ENCODE measurements at places on chromosomes 2 and 18.

DNA sequence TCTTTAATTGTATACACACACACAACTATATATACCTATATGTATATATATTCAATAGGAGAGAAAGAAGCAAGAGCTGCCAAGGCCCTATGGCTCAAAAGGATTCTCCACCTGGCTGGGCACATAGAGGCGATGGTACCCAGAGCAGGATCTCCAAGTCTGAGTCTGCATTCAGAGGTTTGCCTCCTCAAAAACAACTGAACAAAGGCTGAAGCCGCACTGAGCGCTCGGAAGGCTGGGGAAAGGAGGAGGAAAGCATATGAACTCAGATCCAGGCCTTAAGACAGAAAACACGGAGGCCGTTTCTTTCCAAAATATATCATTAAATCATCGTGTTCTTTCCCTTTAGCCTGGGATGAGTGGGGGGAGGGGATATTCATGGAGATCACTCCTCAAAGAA, 3.6 kb downstream of the HOXD12 start:
- no peak overlapping the region for H3K4me3 ChIP-seq
- no peaks in the 10 kb centered on the region for H3K36me3 ChIP-seq
- H3K27ac ChIP-seq = no peak overlapping the region
- peaks cover 15% of the 10 kb centered on the region for H3K27me3 ChIP-seq
- H3K4me1 ChIP-seq = peaks cover 10% of the 10 kb centered on the region

GRCh38 chr18:48787203-48788151, 163.3 kb downstream of the SMAD7 start:
- no peaks in the 10 kb centered on the region for H3K4me1 ChIP-seq
- no peaks in the 10 kb centered on the region for H3K27me3 ChIP-seq
- H3K4me3 ChIP-seq = no peak overlapping the region

- H3K36me3 ChIP-seq = no peaks in the 10 kb centered on the region
- H3K4me1 ChIP-seq = 0 out of 2 replicates have a peak, but pooled peaks cover 3% of the 10 kb centered on the region
- DNase-seq = no peak
- H3K27me3 ChIP-seq = no peaks in the 10 kb centered on the region
- H3K27ac ChIP-seq = no peak overlapping the region
These were observed 38.8 kb downstream of the SCN2A start for GRCh38 chr2:165277860-165278656.

DNA sequence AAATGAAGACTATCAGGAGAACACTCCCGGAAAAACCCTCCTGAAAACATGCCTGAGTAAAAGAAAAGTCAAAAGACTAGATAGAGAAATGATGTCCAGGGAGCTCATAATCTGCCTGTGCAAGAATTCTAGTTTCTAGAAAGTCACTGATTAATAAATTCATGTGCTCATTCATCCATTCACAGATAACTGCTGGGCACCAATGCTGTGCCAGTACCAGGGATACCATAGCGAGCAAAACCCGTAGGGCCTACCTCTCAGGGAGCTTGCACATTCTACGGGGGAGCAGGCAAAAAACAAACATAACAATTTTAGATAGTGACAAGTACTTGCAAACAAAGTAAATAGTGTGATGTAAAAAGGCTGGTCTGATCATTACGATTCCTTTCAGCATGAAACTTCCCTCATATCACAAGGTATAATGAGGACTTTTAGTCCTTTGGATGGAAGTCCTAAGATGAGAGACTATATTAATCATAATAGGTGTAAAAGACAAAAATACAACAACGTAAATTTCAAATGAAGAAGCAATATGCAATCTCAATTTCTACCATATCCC, 289.9 kb downstream of the AFF3 start:
- H3K36me3 ChIP-seq = no peaks in the 10 kb centered on the region
- DNase-seq = no peak
- peaks cover 5% of the 10 kb centered on the region for H3K4me1 ChIP-seq
- H3K4me3 ChIP-seq = no peak overlapping the region
- no peak overlapping the region for H3K27ac ChIP-seq
- H3K27me3 ChIP-seq = no peaks in the 10 kb centered on the region

GRCh38 chr2:200177971-200178911, 128.3 kb upstream of the SPATS2L start:
- no peak overlapping the region for H3K4me3 ChIP-seq
- no peaks in the 10 kb centered on the region for H3K4me1 ChIP-seq
- no peaks in the 10 kb centered on the region for H3K27me3 ChIP-seq
- no peak for DNase-seq

DNA sequence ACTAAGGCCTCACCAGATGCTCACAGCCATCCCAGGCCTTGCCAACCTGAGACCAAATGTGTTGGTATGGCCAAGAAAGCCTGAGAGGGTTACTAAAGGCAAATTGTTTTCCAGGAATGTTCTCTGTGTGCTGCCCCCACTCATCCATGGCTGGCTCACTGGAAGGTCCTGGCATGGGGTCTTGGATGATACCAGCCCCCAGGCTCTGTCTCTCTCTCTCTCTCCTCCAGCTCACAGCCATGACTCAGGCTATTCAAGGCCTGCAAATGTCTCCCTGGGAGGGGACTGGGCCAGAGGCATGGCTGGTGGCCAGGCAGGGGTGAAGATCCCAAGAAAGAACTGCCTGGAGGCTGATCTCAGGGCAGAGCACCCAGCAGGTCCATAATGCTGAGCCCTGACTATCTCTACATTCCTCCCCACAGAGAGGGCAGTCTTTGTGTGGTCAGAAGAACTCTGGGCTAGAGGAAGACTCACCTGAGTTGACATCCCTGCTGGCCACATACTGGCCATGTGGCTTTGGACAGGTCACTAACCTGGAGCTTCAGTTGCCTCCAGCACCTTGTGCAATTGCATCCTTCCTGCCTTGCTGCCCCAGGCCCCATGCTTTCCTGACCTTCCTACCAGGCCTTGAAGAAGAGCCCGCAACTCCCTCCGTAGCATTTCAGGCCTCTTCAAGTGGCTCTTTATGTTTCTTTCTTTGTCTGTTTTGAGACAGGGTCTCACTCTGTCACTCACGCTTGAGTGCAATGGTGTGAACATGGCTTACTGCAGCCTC, 150.4 kb downstream of the ZFP36L2 start:
- peak; percentile 85 for DNase-seq
- H3K36me3 ChIP-seq = no peaks in the 10 kb centered on the region
- H3K4me1 ChIP-seq = peaks cover 55% of the 10 kb centered on the region
- H3K4me3 ChIP-seq = no peak overlapping the region
- peak overlapping the region; percentile 98 for H3K27ac ChIP-seq

GRCh38 chr2:45391866-45392265, 219.2 kb downstream of the SRBD1 start:
- DNase-seq = no peak
- no peak overlapping the region for H3K27ac ChIP-seq
- H3K4me1 ChIP-seq = peaks cover 39% of the 10 kb centered on the region
- H3K27me3 ChIP-seq = no peaks in the 10 kb centered on the region

DNA sequence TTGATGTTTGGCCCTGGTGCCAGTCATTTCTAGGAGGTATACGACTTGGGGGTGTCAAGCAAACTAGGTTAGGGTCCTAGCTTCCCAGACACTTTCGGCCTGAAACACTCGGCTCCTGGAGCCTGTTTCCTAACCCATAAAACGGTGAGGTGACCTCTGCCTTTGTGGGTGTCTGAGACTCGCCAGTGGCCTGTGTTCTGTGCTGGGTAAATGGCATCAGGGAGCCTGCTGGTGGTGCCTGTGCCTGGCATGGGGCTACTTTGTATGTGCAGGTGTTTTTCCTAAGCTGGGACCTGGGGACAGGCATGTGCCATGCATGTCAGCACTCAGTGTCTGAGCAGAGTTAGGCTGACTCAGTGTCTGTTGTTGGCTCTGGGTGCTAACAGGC, 139.2 kb downstream of the GLI2 start:
- H3K36me3 ChIP-seq = no peaks in the 10 kb centered on the region
- DNase-seq = no peak
- H3K27me3 ChIP-seq = no peaks in the 10 kb centered on the region
- H3K4me1 ChIP-seq = no peaks in the 10 kb centered on the region
- H3K4me3 ChIP-seq = no peak overlapping the region

DNA sequence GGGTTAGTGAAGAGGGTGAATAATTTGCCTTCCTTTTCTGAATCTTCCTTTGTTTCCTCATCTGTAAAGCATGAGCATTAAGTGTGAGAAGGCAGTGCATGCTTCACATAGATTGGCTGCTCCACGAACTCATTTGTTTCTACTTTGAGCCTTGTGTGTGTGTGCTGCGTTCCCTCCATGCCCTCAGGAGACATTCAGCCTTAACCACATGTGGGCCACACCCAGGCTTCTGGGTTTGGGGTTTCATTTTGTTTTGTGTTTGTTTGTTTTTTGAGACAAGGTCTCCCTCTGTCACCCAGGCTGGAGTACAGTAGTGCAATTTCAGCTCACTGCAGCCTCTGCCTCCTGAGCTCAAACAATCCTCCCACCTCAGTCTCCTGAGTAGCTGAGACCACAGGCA, 843.3 kb downstream of the GALR1 start:
- peaks cover 8% of the 10 kb centered on the region for H3K27me3 ChIP-seq
- H3K4me3 ChIP-seq = no peak overlapping the region
- H3K27ac ChIP-seq = no peak overlapping the region
- no peak for DNase-seq
- H3K36me3 ChIP-seq = no peaks in the 10 kb centered on the region

GRCh38 chr18:51273437-51273836, 76.0 kb upstream of the MEX3C start:
- no peak for DNase-seq
- H3K4me3 ChIP-seq = no peak overlapping the region
- H3K36me3 ChIP-seq = no peaks in the 10 kb centered on the region
- no peak overlapping the region for H3K27ac ChIP-seq
- H3K4me1 ChIP-seq = no peaks in the 10 kb centered on the region
- no peaks in the 10 kb centered on the region for H3K27me3 ChIP-seq

GRCh38 chr2:230011617-230012016, 57.1 kb downstream of the SLC16A14 start:
- peaks cover 4% of the 10 kb centered on the region for H3K4me1 ChIP-seq
- no peaks in the 10 kb centered on the region for H3K27me3 ChIP-seq
- no peak overlapping the region for H3K27ac ChIP-seq
- no peaks in the 10 kb centered on the region for H3K36me3 ChIP-seq
- DNase-seq = peak; percentile 15

DNA sequence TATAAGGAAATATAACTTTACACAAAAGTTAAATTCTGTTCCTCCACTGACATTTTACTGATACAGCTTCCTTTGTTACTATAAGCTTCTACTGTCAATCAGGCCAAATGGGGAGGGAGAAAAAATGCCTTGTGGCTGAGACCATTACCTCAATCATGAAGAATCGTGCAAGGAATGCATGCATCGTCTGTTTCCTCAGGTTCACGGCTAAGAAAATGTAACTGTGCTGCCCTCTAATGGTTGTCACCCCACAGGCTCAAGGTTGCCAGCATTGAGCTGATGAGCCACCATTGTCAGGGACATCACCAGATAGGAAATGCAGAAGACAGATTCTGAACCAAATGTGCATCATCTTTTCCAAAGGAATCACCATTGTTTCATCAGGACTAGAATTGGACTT, 426.9 kb downstream of the CDH2 start:
- H3K4me3 ChIP-seq = no peak overlapping the region
- H3K27ac ChIP-seq = no peak overlapping the region
- no peaks in the 10 kb centered on the region for H3K27me3 ChIP-seq
- H3K36me3 ChIP-seq = no peaks in the 10 kb centered on the region

- H3K36me3 ChIP-seq = peaks cover 3% of the 10 kb centered on the region
- DNase-seq = no peak
- no peak overlapping the region for H3K27ac ChIP-seq
- peaks cover 24% of the 10 kb centered on the region for H3K4me1 ChIP-seq
These were observed 13.9 kb downstream of the NAB1 start for GRCh38 chr2:190662754-190663153.

DNA sequence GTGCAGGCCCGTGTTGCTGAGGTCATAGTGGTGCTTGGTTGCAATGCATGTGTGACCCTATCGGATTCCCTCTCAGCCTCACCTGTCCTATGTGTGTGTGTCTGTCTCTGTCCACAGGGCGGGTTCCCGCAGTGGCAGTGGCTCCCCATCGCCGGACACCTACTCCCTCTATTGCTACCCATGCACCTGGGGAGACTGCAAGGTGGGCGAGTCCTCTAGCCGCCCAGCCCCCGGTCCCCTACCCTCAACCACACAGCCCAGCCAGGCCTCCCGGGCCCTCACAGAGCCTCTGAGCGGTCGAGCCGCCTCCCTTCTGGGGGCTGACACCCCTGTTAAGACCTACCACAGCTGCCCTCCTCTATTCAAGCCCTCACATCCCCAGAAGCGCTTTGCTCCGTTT, 14.2 kb downstream of the GAREM2 start:
- no peaks in the 10 kb centered on the region for H3K27me3 ChIP-seq
- no peak overlapping the region for H3K27ac ChIP-seq
- no peak overlapping the region for H3K4me3 ChIP-seq
- 0 out of 2 replicates have a peak, but pooled peaks cover 11% of the 10 kb centered on the region for H3K36me3 ChIP-seq
- DNase-seq = no peak

GRCh38 chr2:231007286-231008098, 11.6 kb downstream of the SPATA3 start:
- no peak overlapping the region for H3K27ac ChIP-seq
- H3K4me1 ChIP-seq = no peaks in the 10 kb centered on the region
- H3K27me3 ChIP-seq = peaks cover 3% of the 10 kb centered on the region
- H3K36me3 ChIP-seq = no peaks in the 10 kb centered on the region

- H3K36me3 ChIP-seq = no peaks in the 10 kb centered on the region
- H3K4me3 ChIP-seq = no peak overlapping the region
- H3K27me3 ChIP-seq = no peaks in the 10 kb centered on the region
These were observed 4.9 kb downstream of the GPR17 start for GRCh38 chr2:127650785-127651380.

GRCh38 chr18:26322890-26323653, 96.8 kb downstream of the TAF4B start:
- peak; percentile 72 for DNase-seq
- H3K27me3 ChIP-seq = no peaks in the 10 kb centered on the region
- H3K4me3 ChIP-seq = no peak overlapping the region
- H3K27ac ChIP-seq = peak overlapping the region; percentile 45
- 0 out of 2 replicates have a peak, but pooled peaks cover 3% of the 10 kb centered on the region for H3K36me3 ChIP-seq

DNA sequence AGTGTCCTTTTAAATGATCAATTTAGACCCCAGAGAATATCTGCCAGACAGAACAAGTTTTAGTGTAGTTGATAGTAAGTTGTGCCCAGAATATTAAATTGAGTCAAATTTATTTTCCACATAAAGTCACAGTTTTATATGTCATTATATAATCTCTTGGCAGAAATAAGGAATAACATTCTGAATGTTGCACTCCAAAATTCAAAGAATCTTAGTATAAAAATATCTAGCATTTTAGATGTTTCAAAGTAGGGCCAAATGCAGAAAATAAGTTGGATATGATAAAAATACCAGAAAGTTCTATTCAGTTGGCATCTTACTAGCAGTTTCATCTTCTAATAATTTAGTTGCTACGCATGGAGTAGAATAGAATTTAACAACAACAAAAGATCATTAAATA, 33.5 kb downstream of the SCN1A start:
- H3K36me3 ChIP-seq = no peaks in the 10 kb centered on the region
- H3K27me3 ChIP-seq = 0 out of 2 replicates have a peak, but pooled peaks cover 9% of the 10 kb centered on the region
- H3K27ac ChIP-seq = no peak overlapping the region
- H3K4me1 ChIP-seq = no peaks in the 10 kb centered on the region
- no peak for DNase-seq
- H3K4me3 ChIP-seq = no peak overlapping the region

- DNase-seq = no peak
- no peaks in the 10 kb centered on the region for H3K36me3 ChIP-seq
- H3K27me3 ChIP-seq = no peaks in the 10 kb centered on the region
- H3K4me1 ChIP-seq = peaks cover 15% of the 10 kb centered on the region
- H3K4me3 ChIP-seq = no peak overlapping the region
- H3K27ac ChIP-seq = no peak overlapping the region
These were observed 39.7 kb downstream of the FOSL2 start for GRCh38 chr2:28432362-28432761.

- H3K27me3 ChIP-seq = no peaks in the 10 kb centered on the region
- peaks cover 8% of the 10 kb centered on the region for H3K4me1 ChIP-seq
- H3K36me3 ChIP-seq = no peaks in the 10 kb centered on the region
- H3K27ac ChIP-seq = no peak overlapping the region
- H3K4me3 ChIP-seq = no peak overlapping the region
- no peak for DNase-seq
These were observed 100.2 kb downstream of the SH3RF3 start for GRCh38 chr2:109229094-109229675.
